GM03348 (cell line): ENCODE measurements at places on chromosomes 16 and 17.
A peak's percentile ranks its signal among the peaks of the same experiment; 100 is the strongest.

GRCh38 chr16:78519896-78520295 lies 420.4 kb downstream of the WWOX start:
- DNase-seq, result no peak

GRCh38 chr16:84631886-84632285 lies 14.0 kb upstream of the COTL1 start:
- DNase-seq, result no peak

DNA sequence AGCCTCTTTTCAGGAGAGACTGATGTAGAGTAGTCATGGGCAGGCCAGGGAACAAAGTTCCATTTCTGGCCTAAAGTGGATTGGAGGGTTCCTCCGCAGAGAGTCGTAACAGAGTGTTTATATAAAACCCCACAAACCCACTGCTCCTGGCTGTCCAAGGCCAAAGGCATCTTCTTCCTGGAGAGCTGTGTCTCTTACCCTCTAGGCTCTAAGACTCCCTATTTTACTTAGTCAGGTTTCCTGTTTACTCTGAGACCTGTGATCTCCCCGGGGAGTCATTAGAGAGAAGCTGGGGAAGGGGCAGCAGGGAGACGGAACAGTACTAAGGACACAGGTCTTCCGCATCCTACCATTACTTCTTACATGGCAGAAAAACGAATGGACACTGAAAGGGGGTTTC lies 69.5 kb downstream of the HIC1 start:
- no peak for DNase-seq

DNA sequence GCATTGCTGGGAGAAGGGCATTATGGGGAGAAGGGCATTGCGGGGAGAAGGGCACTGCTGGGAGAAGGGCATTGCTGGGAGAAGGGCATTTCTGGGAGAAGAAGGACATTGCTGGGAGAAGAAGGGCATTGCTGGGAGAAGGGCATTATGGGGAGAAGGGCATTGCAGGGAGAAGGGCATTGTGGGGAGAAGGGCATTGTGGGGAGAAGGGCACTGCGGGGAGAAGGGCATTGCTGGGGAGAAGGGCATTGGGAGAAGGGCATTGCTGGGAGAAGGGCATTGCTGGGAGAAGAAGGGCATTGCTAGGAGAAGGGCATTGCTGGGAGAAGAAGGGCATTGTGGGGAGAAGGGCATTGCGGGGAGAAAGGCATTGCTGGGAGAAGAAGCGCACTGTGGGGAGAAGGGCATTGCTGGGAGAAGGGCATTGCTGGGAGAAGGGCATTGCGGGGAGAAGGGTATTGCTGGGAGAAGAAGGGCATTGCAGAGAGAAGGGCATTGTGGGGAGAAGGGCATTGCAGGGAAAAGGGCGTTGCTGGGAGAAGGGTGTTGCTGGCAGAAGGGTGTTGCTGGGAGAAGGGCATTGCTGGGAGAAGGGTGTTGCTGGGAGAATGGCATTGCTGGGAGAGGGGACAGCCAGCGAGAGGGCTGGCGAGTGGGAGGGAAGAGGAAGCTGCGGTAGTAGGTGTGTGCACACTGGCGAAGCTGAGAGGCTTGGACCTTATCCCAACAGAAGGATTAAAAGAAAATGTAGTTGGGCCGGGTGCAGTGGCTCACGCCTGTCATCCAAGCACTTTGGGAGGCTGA lies 4.6 kb upstream of the PYDC1 start:
- peak; percentile 1 for DNase-seq

GRCh38 chr17:9772658-9773057 lies 18.7 kb downstream of the DHRS7C start:
- no peak for DNase-seq

DNA sequence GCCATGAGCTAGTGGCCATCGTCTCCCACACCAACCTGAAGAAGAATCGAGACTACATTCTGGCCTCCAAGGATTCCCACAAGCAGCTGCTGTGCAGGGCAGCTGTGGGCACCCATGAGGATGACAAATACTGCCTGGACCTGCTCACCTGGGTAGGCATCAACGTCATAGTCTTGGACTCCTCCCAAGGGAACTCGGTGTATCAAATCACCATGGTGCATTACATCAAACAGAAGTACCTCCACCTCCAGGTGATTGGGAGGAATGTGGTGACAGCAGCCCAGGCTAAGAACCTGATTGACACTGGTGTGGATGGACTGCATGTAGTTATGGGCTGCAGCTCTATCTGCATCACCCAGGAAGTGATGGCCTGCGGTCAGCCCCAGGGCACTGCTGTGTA lies 70.2 kb downstream of the GRIN2A start:
- no peak for DNase-seq

- no peak for DNase-seq
Measured at GRCh38 chr17:66477615-66478283, 175.3 kb downstream of the PRKCA start.

- no peak for DNase-seq
Measured at GRCh38 chr16:2956579-2956956, 7.5 kb upstream of the KREMEN2 start.

DNA sequence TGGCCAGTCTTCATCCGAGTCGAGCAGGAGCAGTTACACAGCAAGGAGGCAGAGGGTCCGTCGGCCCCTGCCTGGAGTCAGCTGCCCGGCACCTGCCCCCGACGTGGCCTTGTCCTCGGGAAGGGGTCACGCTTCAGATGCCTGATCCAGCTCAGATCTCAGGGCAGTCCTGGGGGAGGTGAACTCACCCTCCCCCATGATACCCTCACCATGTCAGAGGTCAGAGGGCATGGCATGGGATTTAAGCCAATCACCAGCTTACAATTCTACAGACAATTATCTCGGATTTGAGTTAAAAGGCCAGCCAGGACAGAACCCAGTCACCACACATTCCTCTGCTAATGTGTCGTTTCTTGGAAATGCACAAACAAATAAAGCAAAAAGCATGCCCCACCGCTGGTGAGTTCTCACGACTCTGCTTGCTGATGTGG lies 211.3 kb downstream of the FOXL1 start:
- DNase-seq, result no peak

DNA sequence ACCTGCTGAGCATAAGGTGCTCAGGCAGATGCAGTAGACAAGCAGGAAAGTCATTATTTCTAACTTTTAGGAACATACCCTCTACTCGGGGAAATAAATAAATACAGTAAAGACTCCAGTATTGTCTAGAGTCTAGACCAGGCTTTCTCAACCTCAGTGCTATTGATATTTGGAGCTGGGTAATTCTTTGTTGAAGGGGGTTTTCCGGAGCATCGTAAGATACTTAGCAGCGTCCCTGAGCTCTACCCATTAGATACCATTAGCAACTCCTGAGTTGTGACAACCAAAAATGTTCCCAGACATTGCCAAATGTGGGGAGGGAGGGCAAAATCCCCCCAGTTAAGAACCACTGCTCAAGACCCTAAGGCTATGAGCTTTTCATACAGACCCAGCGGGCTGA lies 21.1 kb downstream of the EPOP start:
- DNase-seq, result no peak

GRCh38 chr17:2885733-2886132 lies 89.5 kb downstream of the RAP1GAP2 start:
- DNase-seq, result no peak

GRCh38 chr16:19657831-19658230 lies 60.2 kb downstream of the KNOP1 start:
- DNase-seq, result no peak

GRCh38 chr16:86205521-86206245 lies 304.6 kb upstream of the FOXF1 start:
- DNase-seq, result no peak

GRCh38 chr16:52709306-52709705 lies 162.4 kb upstream of the TOX3 start:
- DNase-seq, result no peak

GRCh38 chr16:48860341-48860740 lies 250.4 kb upstream of the N4BP1 start:
- DNase-seq, result no peak

DNA sequence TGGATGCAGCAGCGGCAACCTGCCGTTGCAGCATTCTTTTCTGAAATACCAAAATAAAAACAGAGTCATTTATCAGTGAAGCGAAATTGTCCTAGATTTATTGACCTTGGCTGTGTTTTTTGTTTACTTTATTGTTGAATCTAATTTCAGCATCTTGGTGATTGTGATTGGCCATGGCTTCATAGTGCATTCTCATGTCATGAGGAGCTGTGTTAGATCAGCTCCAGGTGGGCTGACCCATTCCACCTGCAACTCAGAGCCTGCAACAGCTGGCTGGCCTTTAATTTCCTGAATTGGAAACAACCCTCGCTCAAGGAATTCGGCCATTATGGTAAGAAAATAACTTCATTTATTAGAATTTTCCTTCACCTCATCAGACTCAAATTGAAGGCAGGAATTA lies 16.4 kb downstream of the KRT24 start:
- no peak for DNase-seq

- DNase-seq, result no peak
Measured at GRCh38 chr17:18259621-18260331, 686 bp upstream of the MIEF2 start.

DNA sequence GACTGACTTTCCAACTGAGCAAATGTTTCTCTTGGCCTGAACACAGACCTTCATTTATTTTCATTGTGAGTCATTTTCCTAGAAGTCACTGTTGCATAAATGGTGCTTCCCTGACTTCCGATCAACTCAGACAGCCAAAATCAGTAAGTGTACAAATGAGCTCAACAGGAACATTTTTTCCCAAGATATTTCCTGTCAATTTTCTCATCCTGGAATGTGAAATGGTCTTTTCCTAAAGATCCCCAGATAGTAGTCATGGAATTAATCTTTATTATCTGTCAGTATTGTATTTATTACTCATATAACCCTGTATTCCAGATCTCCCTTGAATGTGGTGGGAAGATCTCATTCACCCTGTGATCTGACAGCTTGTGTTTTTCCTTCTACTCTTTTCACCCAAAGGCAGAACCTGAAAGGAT lies 360.3 kb upstream of the KIF2B start:
- DNase-seq, result no peak

GRCh38 chr16:7571366-7571765 lies 238.7 kb downstream of the RBFOX1 start:
- no peak for DNase-seq

DNA sequence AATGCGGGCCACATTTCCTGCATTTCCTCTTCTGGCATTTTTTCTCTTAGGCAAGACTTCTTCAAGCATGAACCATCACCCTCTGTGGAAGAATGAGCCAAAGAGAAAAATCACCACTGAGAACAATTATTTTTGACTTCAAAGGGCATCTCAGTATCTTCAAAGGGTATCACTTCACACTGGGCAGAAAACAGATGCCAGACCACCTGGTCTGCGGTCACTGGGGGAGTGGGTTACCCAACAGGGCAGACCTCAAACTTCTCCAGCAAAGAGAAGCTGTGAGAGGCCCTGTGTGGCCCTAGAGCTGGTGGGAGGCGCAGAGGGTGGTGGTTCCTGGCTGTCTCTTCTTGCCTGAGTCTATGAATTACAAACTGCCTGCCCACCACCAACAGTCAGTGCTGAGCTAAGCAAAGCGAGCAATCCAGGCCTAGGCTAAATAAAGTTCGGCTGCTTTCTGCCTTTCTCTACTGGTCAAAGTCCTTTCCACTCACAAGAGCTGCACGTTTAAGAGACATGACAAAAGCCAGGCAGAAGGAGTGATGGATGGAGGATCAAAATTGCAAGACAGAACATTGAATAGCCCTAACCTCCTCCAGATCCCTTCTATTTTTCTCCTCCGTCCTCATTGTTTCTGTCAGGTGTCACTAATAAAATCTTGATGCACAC lies 602.7 kb upstream of the CDH5 start:
- DNase-seq, result no peak

DNA sequence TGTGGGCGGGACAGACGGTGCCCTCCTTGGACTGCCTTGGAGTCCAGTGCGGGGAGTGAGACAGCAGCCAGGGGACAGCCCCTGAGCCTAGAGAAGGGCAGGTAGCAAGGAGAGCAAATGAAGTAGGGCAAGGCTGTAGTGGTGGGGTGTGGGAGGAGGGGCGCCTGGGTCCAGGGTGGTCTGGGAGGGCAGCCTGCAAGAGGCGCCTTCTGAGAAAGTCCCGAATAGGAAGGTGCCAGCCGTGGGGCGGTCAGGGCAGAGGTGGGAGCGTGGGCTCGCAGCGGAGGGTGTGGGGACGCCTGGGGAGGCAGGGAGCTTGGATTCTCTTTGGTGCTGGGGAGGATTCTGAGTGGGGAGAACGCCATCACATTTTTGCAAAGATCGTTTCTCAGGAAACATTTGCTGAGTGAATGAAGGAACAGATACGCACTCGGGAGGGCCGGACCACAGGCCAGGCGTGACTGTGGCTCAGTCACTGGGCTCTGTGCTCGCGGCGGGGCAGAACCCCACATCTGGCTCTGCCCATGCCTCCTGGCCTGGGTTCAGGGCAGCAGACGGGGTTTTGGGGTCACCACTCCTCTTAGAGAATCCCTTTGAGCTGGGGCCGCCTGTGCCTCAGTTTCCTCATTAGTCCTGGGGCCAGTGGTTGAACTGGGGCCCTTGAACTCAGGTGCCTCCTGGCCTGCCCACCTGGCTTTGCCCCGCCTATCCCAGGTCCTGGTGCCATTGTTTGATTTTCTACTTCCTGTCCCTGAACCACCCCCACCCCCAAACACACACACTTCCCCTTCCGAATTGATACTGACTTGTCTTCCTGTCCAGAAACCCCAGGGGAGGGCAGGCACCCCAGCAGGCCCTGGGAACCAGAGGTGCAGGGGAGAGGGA lies 4.2 kb downstream of the SNN start:
- no peak for DNase-seq

GRCh38 chr17:30393491-30393890 lies 14.8 kb downstream of the CPD start:
- no peak for DNase-seq

- peak; percentile 38 for DNase-seq
Measured at GRCh38 chr16:24975428-24975889, 39.7 kb downstream of the ARHGAP17 start.

- DNase-seq, result peak; percentile 60
Measured at GRCh38 chr16:29820730-29821642, 724 bp downstream of the MVP start.

DNA sequence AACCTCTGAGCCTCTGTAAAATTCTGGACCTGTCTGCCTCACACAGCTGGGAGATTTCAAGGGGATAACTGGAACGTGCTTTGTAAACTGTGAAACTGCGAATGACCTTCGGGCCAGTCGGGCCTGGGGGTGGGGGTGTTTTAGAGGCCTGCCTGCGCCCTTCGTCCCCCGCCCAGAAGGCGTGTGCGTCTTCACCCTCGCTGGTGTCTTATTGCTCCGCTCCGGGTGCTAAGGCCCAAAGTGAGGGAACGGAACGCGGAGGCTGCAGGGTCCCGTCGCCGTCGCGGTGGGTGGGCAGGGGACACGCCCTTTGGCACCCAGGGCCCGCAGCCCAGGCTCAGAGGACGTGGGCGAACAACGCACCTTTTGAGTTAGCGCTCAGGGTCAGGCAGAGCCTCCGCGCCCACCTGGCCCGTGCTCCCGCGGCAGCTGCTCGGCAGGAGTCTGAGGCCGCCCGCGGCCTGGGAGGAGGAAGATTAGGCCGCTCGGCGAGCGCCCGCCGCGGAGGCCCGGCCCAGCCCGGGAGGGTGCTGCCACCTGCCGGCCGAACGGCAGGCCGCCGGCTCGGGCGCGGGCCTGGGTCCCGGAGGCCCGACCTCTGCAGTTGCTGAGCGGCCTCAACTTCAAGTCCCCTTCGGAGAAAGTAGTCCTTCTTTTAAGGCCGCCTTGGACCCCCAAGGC lies 29.7 kb downstream of the DCAKD start:
- DNase-seq, result peak; percentile 94
